ENCODE measurements at places on chromosomes 3 and 15.

- DNase-seq = no peak
These were observed 9.2 kb downstream of the FYCO1 start for GRCh38 chr3:45986303-45986982.

- no peak for DNase-seq
These were observed 138.3 kb downstream of the ANXA2 start for GRCh38 chr15:60259469-60259868.

DNA sequence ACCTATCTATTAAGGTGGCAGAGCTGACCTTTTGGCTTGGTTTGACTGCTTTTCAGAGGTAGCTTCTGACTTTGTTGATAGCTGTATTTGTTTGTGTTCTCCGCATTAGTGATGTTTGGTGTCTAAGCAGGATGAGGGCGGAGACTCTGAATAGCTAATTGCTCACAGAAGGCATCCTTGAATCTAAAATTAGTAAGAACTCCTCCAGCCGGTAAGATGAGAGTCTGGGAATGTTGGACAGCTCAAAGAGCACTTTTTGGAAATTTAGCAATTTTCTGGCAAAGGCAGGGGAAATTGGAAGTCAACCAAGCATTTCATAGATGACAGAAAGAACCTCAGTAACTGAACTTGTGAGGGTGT lies 174.1 kb downstream of the KLHL25 start:
- no peak for DNase-seq

DNA sequence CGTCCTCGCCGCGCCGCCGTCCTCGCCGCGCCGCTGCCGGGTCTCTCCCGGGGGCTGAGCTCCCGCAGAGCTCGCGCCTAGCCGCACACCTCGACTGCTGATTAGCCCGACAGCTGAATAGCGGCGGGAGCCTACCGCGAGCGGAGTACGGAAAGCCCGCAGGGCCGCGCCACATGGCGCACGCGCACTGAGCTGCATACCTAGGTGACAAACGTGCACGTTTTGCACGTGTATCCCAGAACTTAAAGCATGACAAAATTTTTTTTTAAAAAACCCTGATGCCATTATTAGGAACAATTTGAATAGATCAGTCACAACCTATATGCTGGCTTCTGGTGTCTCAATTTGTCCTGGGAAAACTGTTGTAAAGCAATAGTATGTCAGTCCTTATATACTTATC lies at the start of gene GOLGA8A:
Gene GOLGA8A (minus strand): TSS at position 122 of the 400 bp plus-strand sequence. CDS start 48,117 bp downstream, outside the sequence.
- DNase-seq = peak; percentile 86

DNA sequence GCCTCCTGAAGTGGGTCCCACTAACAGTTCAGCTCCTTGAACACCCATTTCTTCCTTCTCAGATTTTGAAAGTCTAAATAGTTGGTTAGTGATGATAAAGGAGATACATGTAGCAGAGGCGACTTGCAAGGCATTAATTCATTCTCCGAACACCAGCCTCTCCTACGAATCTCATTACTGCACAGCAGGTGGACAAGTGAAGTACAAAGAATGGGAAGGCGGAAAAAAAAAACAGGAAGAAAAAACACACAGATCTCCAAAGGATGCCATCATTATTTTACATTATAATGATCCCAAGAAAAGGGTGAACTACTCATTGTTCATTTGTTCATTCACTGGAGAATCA lies 276.5 kb downstream of the MAGI1 start:
- no peak for DNase-seq

DNA sequence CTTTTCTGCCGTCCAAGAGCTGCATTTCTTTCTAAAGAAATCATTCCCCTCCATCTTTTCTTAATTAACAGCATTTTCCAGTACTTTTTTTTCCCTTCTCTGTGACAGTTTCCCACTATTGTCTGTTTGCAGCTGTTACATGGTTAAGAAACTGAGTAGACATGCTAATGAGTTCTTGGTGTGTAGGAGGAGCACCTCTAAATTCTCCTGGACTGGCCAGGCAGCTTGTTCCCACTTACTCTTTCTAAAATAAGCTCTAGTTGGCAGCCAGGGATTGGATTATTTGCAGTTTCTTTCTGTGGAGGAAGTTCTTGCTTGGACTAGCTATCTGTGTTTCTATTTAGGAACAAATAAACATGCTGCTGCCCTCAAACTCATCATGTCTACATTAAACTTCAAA lies 235.1 kb upstream of the GAP43 start:
- no peak for DNase-seq

DNA sequence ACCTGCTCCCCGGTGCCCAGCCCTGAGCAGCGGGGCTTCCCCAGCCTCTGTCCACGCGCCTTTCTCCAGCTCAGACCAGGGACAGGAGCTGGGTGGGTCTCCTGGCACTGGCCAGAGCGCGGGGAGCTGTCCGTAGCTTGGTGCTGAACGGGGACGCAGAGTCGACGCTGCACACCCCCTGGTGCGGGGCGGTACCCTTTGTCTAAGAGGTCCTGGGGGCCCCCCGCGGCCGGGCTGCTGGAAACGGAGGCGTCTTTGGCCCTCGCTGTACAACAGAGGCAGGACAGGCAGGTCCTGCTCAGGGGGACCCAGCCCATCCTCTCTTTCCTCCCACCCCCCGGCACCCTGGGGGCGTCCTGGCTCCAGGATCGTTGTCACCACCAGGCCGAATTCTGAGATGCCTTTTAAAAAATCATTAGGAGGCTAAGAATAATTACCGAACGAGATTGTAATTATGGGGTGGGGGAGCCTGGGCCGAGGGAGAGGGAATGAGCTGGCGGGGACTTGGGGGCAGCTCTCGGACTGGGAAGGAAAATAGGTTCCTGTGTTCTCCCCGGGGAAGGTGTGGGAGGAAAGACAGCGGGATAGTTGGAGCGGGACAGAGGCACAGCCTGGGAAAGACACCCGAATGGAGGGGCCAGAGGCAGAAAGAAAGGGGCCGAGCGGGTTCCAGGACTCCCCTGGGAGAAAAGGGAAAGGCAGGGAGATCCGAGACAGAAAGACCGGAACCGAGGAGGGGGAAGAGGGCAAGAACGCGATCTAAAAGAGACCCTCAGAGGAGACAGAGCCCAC lies 4.1 kb upstream of the SKOR1 start:
- DNase-seq = no peak

- DNase-seq = no peak
These were observed 133.8 kb downstream of the GMNC start for GRCh38 chr3:190728574-190729246.

Data from stimulated activated CD4-positive, alpha-beta T cell treated with anti-CD3 and anti-CD28 coated beads, TNF-alpha, amount 100 ng/mL, for 24 hours (primary cell).